Activated T-helper 1 cell treated with anti-CD3 and anti-CD28 coated beads, Interleukin-2, amount 50 U/mL, for 16 hours (primary cell): ENCODE measurements at places on chromosomes 13 and 19.
A peak's percentile ranks its signal among the peaks of the same experiment; 100 is the strongest.

DNA sequence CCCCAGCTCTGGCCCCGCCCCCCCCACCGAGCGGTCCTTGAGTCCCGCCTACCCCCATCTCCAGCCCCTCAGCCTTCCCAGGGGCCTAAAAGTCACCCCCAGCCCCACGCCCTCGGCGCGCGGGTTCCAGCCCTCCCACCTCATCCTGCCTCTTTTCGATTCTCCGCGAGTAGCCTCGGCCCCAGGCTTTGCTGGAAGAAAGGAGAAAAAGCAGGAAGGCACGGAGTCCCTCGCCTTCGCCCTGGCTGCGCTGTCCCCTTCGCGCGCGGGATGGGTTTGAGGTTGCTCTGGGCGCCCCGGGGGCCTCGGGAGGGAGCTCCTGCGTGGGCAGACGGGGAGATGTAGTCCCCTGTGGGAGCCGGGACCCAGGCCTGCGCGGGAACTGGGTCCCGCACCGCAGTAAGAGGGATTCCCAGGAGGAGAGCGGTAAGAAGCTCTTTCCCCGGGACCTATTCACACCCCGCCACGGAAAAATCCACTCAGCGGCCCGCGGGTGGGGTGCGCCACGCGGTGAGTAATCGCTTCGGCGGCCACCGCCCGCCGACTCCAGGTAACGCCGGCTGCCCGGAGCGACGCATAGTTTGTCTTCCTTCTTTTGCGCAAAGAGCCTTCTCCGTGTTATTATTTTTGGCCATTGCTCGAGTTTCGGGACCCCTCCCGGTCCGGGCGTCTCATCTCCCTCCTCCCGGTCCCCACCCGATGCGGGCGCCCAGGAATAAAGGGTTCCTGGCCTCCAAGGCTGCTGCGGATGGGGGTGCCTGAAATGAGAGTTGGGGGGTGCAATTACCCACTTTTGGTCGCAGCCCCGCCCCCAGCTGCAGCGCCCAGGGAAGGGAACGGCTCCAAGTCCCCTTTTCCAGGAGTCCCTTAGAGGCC, 865 bp upstream of the CRLF1 start:
- DNase-seq: no peak

- no peak for DNase-seq
Measured at GRCh38 chr13:24491845-24492244, 20.7 kb downstream of the PARP4 start.

DNA sequence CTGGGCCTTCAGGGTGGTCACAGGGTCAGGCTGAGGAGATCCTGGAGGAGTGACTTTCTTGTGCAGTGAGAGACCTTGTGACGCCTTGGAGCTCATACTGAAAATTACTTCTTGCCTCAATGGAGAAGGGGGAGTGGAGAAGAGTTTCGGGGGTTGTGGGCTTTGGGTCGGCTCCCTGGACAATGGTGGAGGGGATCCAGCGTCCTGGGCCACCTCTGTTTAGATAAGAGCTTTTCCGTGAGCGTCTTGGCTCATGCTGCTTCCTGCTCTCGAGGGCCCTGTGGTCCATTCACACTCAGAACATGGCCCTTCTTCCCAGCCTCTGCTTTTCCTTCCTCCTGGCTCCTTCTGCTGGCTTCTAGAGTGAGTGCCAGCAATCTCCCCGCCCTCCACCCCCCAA, 81.9 kb downstream of the FLT1 start:
- DNase-seq: no peak

DNA sequence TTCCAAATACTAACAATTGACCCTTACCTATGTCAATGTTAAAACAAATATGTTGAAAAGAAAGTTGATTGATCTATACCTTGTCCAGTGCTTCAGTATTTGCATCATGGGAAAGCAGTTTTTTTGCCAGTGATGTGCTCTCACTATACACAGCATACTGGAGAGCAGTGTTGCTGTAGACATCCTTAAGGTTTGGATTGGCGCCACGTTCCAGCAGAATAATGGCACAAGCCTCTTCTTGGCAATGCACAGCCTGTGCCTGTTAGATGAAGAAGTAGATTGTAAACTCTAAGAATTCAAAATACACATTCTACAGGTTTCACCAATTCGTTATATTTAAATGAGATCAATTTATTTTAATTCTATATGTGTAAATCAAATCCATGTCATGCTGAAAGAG, 43.9 kb upstream of the C1QTNF9B start:
- DNase-seq: no peak

GRCh38 chr13:91894316-91894715, 495.9 kb downstream of the GPC5 start:
- DNase-seq: no peak

- DNase-seq: peak; percentile 25
Measured at GRCh38 chr13:110138010-110138699, 168.8 kb downstream of the COL4A1 start.

GRCh38 chr13:25179011-25179410, 6.9 kb upstream of the AMER2 start:
- DNase-seq: no peak

DNA sequence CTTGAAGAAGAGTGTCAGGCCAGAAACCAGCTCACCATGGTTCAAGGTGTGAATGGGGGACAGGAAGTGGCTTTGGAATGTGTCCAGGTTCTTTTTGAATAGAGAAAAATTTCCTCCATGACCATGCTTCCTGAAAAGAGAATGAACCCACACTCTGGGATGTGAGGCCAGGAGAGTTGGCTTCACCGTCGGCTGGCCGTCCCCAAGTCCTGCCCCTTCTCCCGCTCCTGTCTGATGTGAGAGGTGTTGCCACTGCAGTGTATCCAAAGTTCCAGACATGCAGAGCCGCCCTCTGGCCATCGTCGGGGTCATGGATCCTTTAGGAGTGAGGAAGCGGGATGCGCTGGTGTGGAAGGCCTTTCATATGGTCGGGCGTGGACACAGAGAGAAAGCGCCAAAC, 101.2 kb downstream of the COL4A2 start:
- DNase-seq: no peak

DNA sequence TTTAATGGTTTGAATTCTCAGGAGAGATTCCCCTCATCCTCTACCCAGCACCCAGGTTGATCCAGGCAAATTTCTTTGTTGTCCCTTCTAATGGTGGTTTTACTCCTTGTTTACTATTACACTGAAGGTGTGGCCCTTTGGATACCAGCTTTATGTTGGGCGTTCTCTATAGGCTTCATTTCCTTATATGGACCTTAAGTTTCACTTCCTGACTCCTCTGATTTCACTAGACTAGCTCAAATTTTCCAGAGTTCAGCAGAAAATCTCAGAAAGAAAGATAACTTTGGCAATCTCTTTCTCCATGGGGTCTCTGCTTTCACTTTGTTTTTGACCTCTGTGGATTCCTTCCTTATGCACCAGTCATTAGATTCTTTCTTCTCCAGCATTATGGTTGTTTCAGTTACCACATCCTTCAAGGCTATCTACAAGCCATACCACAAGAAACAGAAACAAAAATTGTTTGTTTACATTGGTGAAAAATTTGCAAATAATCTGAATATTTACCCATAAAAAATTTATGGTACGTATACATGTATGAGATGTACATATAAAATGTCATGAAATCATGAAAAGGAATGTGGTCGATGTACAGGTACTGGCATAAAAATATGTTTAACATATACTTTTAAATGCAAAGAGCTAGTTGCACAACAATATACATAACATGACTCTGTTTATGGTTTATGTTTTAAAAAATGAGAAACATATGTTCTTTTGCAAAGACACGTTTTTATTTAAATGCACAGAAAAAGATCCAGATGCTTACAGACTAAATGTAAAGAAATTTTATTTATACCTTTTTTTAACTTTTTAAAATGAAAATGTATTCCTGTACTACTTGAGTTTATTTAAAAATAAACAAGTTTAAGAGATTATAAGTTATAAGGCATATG, 212.6 kb downstream of the LACC1 start:
- no peak for DNase-seq

DNA sequence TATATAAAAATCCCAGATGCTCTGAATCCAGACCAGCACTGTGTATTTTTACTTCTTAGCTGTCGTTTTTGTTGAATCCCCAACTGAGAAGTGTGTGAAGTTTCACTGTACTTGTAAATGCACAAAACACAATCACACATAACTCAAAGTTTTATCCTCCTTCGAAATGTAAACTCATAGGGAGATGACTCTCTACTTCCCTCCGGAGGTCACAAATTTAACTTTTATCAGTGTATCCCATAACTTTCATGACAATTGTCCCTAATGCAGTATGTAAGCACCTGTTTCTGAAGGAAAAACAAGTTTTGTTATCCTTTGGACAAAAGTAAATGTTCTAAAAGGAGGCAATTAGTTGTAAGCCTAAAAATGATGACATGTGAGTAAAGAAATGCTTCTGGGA, 665.0 kb upstream of the SLITRK6 start:
- DNase-seq: no peak

GRCh38 chr13:43111559-43112400, 88.4 kb downstream of the DNAJC15 start:
- DNase-seq: no peak

DNA sequence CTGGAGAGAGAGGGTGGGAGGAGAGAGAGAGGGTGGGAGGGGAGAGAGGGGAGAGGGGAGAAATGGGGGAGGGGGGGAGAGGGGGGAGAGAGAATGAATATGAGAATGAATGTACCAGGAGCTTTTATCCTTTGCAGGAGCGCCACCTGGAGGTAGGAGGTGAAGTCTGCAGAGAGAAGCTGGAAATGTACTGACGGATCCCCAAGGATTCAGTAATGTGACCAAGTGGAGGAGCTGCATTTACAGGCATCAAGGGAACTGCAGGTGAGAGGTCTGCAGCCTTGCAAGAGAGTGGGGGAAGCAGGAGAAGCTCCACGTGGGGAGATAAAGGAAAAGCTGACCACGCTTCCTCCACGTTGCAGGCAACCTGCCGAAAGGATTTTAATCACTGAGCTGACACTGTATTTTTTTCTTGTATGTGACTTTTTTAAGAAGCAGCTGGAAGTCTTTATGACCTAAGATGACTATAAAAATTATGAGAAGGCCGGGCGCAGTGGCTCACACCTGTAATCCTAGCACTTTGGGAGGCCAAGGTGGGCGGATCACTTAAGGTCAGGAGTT, 33.7 kb downstream of the VSTM1 start:
- DNase-seq: peak; percentile 9

GRCh38 chr19:19271828-19272599, 1.1 kb downstream of the TM6SF2 start:
- no peak for DNase-seq

DNA sequence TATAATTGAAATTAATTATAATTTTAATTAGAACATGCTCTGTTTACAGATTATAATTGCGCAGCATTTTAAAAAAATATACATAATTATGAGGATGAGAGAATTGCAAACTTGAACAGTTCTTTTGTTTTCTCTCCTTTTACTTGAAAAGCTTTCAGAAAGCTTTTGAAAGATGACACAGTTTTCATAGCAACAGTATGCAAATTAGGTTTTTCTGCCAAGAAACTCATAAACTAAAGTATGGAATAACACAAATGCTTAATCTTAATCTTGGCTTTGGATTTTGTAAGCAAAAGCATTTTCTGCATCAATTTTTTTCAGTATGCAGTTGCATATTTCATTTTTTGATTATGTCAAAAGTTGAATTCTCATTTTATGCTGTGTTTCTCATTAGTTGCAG, 32.8 kb upstream of the AKAP11 start:
- no peak for DNase-seq

GRCh38 chr13:98307463-98308085, 130.5 kb upstream of the RNF113B start:
- no peak for DNase-seq

GRCh38 chr19:57403737-57404563, 7.0 kb upstream of the ZNF17 start:
- no peak for DNase-seq

- DNase-seq: no peak
Measured at GRCh38 chr19:35143231-35143715, at the start of gene FXYD7. TSS of gene FXYD7 (plus strand) at chr19:35143255. CDS start at chr19:35143334, 79 bp downstream.

GRCh38 chr19:50252111-50252886, 48.9 kb downstream of the MYH14 start:
- no peak for DNase-seq

GRCh38 chr19:14577885-14578427, 4.9 kb upstream of the CLEC17A start:
- DNase-seq: no peak
